Naive thymus-derived CD8-positive, alpha-beta T cell (primary cell): ENCODE measurements at places on chromosomes 1 and 21.

- DNase-seq = no peak
These were observed 8.1 kb upstream of the RCC2 start for GRCh38 chr1:17447501-17447992.

- DNase-seq = peak; percentile 67
These were observed 3.5 kb upstream of the FCMR start for GRCh38 chr1:206925106-206925736.

DNA sequence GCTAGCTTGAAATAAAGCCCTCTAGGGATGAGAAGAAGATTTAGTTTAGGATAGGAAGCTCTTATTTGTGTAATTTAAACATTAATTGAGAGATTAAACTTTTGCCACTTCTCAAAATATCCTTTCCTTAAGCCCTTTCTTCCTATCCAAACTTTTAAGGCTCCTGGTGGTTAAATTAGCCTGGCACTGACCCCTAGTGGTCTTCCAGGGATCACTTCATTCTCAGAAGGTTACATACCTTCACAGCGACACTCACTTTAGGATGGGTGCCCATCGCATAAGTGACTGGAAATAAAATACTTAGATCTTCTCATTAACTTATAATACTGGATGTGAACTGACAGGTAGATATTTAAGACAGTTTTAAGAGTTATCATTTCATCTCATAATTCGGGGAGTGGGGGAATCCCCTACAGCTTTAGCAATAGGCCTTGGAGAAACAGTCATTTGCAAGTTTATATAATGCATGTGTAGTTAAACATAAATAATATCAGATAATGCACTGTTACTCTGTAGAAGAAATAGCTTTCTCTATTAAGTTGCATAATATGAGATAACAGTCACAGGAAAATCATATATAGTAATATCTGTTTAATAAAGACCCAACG is 7.4 kb downstream of the LHX9 start:
- DNase-seq = no peak

DNA sequence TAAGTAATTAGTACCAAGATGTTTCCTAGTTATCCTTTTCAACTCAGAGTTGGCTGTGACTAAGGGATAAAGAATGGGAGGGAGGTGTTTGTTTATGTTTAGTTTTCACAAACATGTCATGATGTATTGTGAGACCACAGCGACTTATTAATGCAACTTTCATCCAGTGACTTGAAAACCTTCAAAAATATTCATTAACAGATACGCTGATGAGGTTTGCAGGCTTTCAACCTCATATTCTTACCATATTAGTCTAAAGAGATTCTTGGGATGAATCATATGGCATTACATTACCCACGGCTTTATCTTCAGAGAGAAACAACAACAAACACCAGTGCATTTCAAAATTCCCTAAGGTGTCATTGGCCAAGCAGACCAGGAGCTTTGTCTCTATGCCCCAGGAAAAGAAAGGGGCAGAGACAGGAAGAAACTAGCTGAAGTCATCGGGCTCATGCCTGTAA is 36.4 kb downstream of the PALMD start:
- no peak for DNase-seq

DNA sequence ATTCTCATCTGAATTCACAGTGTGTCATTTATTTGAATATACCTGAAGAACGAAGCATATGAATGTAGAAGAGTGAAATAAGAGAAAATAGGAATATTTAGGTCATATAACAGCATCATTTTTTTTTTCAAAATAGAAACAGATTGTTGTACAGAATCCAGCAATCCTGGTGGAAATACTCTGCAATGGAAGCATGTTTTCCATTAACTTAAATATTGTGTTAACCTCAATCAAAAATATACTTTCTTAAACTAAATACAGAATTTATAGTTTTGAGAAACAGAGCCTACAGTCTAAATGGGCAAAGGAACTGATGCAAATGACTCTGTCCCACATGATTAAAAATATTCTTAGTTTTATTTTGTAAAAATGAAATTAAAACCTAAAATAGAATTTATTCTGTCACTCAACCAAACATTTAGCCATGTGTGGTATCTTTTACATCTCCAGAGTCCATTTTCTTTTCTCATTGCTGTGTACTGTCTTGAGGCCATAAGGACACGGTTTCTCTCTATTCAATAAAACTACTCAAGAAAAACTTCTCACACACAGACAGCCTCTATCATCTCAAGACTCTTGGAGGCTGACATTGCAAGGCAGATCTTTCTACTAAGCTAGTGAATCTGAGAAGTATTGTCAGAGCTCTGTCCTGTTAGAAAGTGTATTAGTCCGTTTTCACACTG is 322.6 kb downstream of the LTN1 start:
- DNase-seq = no peak

GRCh38 chr1:77139389-77139788 is 79.8 kb downstream of the PIGK start:
- no peak for DNase-seq

DNA sequence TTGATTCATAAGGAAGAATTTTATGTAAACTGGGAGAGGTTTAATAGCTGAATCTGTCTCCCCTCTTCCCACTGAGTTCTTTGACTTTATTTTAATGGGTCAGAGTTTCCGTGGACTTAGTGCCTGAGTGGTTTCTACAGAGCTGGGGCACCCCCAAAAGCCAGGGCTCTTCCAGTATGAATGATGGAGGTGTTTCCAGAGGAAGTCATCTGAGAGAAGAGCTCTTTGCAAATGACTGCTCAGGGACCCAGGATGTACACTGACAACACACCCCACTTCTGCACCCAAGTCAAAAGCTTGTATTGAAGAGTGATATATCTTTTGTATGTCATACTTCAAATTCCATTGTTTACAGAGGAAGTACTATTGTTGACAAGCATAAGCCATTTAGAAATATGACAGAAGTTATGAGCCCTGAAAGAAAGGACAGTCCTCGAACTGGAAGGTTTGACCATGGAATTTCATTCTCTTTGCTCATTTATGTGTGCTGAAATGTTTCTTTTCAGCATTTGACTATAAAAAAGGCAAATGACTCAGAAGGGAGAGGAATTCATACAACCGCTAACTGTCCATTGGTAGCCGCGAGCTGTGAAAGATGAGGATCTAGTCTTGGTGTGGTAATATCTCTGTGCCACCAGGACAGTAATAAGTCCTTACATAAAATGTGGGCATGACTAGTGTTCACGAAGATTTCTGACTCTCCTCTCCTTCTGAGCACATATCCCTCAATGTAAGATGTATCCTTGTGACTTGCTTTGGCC is 25.4 kb upstream of the LMX1A start:
- DNase-seq = no peak

- no peak for DNase-seq
These were observed 965.8 kb downstream of the PLA2G4A start for GRCh38 chr1:187794561-187794960.

GRCh38 chr1:201917362-201918033 is 28.8 kb downstream of the SHISA4 start:
- no peak for DNase-seq

- no peak for DNase-seq
These were observed 137.3 kb upstream of the EDN2 start for GRCh38 chr1:41621791-41622190.

- no peak for DNase-seq
These were observed 1.1 kb upstream of the ADIPOR1 start for GRCh38 chr1:202959276-202959620.

GRCh38 chr1:97337250-97338030 is 583.4 kb downstream of the DPYD start:
- no peak for DNase-seq

- DNase-seq = peak; percentile 28
These were observed at the start of gene PLEKHM2 for GRCh38 chr1:15684042-15684461. Gene PLEKHM2, plus strand, starts transcription at chr1:15684320. Its CDS starts 239 bp downstream, at chr1:15684559.

DNA sequence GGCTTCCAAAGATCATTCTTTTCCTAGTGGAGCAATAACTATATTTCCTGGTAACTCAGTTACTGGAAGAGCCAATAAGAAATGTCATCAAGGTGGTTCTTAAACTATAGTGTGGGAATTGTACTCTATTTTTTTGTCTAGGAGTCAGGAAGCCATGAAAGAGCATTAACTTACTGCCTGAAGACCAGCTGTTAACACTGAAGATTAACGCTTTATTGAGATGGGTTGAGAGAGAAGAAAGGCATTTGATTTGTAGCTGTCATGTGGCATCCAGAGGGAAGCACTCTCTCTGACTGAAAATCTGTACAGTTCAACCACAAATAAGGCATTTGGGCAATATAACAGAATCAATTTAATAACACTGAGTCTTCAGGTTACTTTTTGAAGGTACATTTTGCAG is 76.0 kb downstream of the DNM3 start:
- no peak for DNase-seq

- no peak for DNase-seq
These were observed 9.1 kb downstream of the NFIA start for GRCh38 chr1:61091455-61091854.

DNA sequence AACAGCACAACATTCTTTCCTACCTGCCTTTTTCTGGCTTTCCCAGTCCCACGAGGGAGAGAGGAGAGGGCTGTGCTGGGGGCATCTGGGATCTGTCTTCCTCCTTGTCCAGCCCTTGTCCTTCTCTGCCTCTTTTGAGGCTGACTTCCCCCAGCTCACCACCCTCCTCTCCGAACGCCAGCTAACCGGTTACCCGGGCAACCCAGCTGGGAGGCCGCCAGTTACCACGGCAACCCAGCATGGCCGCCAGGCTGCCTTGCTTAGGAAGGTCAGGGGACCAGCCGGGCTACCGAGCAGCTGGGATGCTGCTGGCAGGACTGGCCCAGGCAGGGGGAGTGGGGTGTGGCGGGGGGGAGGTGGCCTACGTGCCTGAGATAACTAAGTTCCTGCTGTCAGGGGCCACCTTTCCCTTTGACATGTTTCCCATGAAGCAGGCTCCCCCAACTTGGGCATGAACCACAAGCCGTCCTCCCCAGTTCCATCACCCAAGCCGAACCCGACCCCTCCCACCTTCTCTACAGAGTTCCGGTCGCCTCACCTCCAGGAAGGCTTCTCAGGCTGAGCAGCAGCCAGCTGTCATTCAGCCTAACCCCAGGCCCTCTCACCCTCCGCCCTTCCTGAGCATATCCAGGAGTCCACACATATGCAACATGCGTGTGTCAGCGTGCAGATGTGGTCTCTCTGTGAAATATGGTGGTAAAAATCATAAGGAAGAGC is 8.7 kb downstream of the PLEKHA6 start:
- DNase-seq = no peak

DNA sequence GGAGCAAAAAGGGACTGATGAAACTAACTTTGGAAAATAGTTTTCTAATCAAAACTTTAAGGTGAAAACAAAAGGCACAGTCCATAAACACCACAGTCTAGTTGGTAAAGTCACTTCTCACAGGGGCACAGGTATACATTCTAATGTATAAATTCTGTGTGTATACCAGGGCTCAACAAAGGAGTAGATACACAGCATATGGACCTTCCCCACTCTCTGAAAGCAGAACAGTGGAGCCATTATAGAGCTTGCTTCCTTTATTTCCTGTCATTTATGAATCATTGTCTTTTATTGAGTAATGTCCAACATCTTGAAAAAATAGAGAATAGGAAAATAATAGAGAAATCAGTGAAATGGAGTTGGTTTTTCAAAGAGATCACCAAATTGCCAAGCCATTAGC is 746.5 kb upstream of the CHRM3 start:
- no peak for DNase-seq

DNA sequence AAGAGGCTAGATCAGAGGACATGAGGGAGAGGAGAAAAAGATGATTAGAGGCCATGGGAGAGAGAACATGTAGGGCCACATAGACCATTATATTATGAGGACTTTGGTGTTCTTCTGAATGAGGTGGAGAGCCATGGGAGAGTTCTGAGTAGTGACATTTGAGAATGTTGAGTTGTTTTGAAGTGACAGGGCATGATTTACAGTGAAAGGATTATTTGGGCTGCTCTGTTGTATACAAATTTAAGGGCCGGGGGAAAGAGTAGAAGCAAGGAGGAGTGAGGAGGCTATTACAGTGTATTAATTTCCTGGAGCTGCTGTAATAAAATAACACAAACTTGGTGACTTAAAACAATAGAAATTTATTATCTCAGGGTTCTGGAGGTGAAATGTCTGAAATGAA is 102.5 kb upstream of the RGS4 start:
- DNase-seq = no peak

DNA sequence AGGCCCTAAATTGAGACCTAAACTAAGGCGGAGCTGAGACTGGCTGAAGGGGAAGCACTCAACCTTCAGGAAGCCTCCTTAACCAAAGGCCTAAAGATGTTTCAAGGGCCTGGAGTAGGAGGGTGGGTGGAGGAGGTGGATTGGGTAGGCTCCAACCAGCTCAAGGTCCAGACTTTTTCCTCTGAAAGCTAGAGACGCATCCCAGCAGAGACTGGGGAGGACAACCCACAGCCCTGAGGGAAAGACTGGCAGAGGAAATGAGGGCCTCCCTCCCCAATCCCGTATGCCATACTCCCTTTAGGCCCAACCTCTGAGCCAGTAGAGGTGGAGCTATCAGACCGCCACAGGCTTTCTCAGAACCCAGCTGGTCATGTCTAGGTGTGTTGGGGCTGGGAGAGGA is 1.1 kb downstream of the ECM1 start:
- no peak for DNase-seq

GRCh38 chr1:60281360-60281932 is 207.9 kb upstream of the C1orf87 start:
- no peak for DNase-seq

- DNase-seq = no peak
These were observed 111.0 kb upstream of the RAB4A start for GRCh38 chr1:229159668-229160544.

DNA sequence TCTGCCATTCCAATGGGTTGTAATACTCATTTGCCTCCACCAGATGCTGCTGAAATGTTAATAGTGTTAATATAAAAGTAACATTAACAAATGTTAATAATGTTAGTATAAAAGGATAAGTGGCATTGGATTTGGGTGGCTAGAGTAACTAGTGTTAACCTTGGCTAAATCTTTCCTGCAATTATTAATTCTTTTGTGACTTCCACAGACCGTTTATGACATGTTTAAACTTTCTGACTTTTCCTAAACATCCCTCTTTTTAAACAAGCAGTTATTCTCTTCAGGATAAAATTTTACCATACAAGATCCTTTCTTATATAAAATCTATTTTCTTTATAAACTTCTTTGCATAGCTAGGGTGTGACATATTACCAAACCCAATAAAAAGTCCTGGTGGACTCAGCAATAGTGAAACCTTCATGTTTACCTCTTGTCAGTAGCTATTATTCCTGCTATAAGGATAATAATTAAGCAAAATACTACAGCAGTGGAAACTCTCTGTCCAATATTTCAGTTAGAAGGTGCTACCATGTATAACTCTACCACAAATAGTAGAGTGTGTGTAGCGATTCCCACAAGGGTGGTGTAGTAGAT is 41.5 kb downstream of the CCDC30 start:
- DNase-seq = no peak

DNA sequence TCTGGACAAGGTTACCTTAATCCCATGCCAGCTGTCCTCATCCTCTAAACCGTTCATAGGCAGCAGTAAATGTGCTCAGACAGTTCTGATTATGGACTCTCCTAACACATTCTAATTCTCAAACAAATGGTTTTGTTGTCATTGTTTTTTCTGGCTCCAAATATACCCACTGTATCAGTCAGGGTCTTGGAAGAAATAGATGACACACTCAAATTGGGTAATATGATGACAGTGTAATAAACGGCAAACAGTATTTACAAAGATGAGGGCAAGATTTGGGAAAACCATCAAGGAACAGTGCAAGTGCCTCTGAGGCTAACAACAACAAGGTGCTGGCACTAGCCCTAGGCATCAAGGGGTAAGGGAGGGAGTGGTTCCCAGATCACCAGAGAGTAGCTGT is 4.3 kb upstream of the CDC20 start:
- DNase-seq = no peak

- DNase-seq = no peak
These were observed 1761.9 kb downstream of the PLA2G4A start for GRCh38 chr1:188590641-188591040.
